NCI-H510A (cell line): ENCODE measurements at places on chromosomes 5 and 9.

DNA sequence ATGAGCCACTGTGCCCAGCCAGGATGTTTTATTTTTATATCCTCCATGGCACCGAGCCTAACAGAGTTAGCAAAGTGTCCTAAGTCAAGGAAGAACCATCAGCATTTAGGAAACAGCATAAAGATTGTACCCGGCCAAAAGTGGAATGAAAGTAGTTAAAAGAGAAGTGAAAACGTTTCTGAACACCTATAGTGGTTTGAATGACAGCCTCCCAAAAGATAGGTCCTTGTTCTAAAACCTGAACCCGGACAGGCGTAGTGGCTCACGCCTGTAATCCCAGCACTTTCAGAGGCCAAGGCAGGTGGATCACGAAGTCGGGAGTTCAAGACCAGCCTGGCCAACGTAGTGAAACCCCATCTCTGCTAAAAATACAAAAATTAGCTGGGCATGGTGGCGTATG is 37.4 kb downstream of the ZFAND5 start:
- DNase-seq: no peak

DNA sequence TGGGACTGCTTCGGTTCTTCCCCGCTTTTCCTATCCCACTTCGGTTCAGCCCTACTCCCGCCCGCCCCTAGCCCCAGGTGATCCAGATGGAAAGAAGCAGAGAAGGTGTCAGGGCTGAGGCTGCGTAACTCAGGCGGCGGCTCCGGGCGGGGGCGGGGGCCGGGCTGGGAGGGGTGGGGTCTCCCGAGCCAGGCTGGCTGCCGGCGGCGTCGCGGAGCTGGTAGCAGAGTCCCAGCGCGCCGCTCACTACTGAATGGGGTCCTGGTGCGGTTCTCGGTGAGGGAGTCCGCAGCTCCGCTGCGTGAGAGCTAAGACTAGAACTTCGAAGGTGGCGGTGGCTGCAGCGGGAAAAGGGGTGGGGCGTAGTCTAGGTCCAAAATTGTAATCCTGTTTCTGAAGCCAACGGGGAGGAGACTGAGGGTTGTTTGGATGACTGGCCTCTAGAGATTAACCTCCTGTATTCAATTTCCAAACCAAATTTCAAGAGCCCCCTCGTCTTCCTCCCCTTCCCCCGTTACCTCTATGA is 1.4 kb downstream of the PRR16 start:
- no peak for DNase-seq

DNA sequence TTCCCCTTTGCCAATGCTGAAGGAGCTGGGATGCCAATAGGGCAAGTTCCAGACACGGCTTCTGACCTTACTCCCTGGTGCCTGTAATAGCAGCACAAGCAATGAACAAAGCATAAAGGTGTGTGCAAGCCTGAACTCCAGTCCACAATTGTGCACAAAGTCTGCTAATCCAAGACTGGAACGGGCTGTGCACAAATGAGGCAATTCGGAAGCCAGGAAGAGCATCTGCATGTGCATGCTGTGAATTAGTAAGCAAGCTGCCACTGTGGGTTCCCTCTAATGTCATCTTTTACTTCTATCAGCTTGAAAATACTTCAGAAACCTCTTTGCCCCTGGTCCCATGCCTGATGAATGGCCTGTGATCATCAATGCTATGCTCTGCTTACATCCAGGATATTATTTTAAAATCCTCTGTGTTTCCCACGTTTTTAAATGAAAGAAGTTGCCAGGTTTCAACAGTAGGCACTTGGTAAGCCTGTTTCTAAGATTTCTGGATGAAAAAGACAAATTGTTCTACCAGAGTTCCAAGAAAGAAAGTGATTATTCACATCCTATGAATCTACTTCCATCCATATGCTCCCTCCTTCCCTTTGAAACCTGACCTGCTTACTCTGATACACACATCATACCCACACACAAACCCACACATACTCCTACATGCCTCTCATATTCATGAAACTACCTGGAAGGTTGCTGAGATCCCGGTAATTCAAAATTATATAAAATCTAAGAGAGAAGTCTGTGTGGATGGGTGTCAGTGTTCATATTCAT is 165.7 kb downstream of the KCTD16 start:
- DNase-seq: no peak

DNA sequence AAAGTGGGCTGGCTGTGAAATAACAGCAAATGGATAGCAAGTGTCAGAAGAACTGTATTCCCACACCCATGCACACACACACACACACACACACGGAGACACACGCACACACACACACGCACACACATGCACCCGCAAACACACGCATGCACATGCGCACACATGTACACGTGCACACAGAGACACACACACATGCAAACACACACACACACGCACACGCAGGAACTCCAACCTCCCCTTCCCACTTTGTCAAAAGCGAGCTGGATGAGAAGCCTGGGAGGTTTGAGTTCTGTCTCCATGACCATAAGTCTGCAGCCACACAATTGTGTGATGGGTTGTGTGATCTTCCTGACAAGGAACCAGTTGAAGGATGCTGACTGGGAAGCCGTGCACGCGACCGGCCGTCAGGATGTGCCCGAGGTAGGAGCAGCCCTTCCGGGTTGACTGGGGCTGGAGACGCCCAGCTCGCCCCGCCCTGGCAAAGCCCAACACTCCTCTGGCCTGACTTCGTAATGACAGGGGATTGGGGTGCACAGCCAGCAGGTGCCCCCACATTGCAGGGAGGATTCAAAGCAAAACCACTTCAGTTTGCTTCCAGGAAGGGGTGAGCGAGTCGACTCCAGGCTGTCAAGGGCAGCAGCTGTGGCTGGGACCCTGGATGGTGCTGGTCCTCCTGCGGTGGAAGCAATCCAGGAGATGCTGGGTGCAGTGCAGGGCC is 29.3 kb upstream of the NKD2 start:
- no peak for DNase-seq

GRCh38 chr9:131677049-131677443 is 62.8 kb downstream of the RAPGEF1 start:
- no peak for DNase-seq

DNA sequence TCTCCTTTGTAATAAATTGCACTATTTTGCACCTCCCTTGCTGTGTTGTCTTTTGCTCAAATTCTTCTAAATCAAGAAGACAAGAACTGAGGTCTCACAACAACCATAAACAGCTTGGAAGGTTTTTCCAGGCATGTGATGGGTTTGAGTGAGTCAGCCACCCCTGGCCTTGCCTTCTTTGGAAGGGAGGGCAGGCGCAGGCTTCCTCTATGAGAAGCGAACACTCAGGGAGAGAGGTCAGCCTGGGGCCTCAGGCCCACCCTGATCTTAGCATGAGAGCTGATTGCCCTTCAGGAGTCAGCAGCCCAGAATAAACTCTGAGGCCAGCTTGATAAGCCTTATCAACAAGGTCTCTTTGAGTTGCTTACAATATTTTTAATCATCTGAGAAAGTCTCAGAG is 31.6 kb downstream of the S1PR3 start:
- DNase-seq: no peak

- DNase-seq: no peak
Observed at GRCh38 chr5:89900346-89900745, 509.2 kb downstream of the CETN3 start.

DNA sequence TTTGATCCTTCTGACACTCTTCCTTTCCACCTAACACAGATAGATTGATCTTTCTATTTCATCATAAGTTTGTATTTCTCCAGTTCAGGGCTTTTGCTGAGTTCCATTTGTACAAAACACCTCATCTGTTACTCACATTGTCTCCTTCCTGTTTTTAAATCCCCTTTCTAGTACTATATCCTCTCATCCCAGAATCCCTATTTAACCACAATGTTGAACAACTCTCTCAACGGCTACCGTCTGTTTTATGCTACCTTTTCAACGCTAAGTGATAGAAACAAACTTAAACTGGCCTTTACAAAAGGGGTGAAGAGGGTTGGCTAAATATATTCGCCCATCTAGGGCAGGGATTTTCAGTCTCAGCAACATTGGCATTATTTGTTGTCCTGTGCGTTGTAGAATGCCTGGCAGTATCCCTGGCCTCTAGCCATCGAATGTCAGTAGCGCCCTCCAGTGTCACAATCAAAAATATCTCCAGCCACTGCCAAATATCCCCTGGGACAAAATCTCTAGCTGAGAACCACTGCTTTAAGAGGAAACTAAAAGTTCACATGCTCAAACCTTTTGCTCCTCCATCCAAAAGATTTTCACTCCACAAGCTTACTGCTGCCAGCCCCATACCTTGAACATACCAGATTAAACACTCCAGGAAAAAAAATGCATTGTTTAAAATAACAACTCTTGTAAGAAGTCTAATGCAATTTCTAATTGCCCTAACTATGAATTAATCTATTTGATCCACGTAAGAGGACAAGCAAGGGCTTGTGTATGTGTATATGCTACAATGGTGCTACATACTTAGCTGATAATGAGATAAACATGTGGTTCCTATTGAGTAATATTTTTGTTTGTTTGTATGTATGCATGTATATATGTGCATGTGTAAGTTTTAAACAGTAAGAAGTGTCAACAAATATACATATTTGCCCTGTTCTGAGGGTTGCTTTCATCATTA is 344.0 kb downstream of the PTPRD start:
- no peak for DNase-seq

- no peak for DNase-seq
Observed at GRCh38 chr9:120923620-120924328, 2.8 kb downstream of the TRAF1 start.

DNA sequence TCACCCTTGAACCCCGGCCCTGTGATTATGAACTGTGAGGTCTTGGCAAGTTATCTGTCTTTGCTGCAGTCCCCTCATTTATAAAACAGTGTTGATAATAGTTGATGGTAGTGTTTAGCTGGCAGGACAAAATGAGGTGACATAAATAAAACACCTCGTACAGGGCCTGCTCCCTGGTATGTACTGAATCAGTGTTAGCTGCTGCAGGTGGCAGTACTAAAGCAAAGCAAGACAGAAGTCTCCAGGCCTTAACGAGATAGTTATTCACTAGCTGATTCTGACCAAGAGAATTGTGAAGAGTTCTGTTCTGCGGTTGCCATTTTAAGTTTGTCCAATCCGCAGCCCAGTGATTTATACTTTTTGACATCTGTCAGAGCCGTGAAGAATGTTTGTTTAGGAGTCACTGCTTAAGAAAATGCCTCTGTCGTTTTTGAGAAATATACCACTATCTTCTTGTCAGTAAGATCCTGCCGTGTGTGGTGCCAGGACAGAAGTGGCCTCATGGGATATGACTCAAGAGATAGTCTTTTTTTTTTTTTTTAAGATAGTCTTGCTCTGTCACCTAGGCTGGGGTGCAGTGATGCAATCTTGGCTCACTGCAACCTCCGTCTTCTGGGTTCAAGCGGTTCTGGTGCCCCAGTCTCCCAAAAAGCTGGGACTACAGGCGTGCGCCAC is 75.9 kb downstream of the KDM4C start:
- no peak for DNase-seq

GRCh38 chr9:86637515-86637914 is 283.3 kb upstream of the TUT7 start:
- DNase-seq: no peak
